ENCODE measurements at places on chromosomes 2 and 18. TPM values are rescaled to one million over a fixed set of nuclear protein-coding genes. Genes with fewer than 3 reads are reported as not detected.

The CDC42EP3 gene
- 53.1 TPM for total RNA-seq

GRCh38 chr18:69759046-69759445 lies 188.6 kb downstream of the CD226 start:
- H3K27ac ChIP-seq: no peak overlapping the region
- DNase-seq: no peak
- H3K36me3 ChIP-seq: peaks cover 8% of the 10 kb centered on the region
- peaks cover 1% of the 10 kb centered on the region for H3K27me3 ChIP-seq

GRCh38 chr18:48859311-48860268 lies 91.2 kb downstream of the SMAD7 start:
- DNase-seq: no peak
- no peak overlapping the region for H3K27ac ChIP-seq
- H3K4me1 ChIP-seq: peaks cover 19% of the 10 kb centered on the region
- H3K27me3 ChIP-seq: peaks cover 6% of the 10 kb centered on the region

DNA sequence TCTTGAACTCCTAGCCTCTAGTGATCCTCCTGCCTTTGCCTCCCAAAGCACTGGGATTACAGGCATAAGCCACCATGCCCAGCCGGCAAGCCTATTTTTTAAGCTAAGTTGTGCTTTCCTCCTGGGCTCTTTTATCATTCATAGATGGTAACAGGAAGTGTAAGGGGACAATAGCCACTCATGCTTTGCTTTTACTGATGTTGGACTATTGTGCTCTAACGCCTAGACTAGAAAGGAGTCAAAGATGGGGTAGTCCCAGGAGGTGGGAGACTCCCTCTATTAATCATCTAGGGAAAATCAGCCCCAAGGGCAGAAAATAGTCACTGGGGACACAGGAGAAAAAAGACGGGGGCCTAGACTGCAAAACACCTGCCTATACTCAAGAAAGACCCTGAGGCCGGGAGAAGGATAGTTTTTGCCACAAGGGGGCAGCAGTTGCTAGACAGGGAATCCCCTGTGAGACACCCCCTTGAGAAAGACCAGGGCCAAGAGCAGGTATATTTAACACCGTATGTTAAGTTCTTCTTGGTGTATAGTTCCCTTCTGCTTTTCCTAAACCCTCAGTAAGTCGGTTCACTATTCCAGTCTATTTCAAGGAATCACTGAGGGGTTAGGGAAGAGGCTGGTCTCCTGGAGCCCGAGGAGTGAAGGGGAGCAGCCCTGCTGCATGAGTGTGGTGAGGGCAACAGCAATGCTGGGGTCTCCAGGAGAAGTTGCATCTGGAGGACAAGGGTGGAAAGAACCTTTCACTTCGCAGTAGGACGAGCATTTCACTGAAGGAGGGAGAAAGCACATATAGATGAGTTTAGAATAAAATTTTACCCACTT lies 2.1 kb upstream of the CXCR1 start:
- H3K27me3 ChIP-seq: peaks cover 5% of the 10 kb centered on the region
- H3K36me3 ChIP-seq: no peaks in the 10 kb centered on the region
- DNase-seq: peak; percentile 72

DNA sequence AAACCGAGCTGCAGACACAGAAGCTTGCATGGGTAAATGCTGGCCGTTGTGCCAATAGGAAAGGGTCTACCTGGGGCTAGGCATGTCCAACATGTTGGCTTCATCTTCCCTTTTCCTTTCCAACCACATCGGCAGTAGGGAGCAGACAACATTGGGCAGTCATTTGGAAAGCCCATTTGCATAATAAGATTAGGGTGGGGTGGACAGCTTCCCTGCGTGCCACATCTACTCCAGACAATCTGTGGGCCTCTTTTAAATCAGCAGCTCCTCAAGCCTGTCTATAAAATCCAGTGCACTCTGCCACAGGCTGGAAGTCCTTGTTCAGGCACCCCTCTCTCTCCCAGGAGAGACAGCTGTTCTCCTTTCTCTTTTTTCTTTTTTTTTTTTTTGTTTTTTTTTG lies 203.6 kb upstream of the KYNU start:
- no peaks in the 10 kb centered on the region for H3K27me3 ChIP-seq
- H3K27ac ChIP-seq: no peak overlapping the region
- H3K4me1 ChIP-seq: no peaks in the 10 kb centered on the region
- no peak overlapping the region for H3K4me3 ChIP-seq
- no peak for DNase-seq

The XDH gene
- 1.0 TPM for total RNA-seq

GRCh38 chr2:157309878-157310277 lies 15.7 kb downstream of the ERMN start:
- DNase-seq: no peak
- H3K27ac ChIP-seq: no peak overlapping the region
- H3K27me3 ChIP-seq: no peaks in the 10 kb centered on the region
- peaks cover 2% of the 10 kb centered on the region for H3K4me1 ChIP-seq
- no peaks in the 10 kb centered on the region for H3K36me3 ChIP-seq
- H3K4me3 ChIP-seq: no peak overlapping the region

DNA sequence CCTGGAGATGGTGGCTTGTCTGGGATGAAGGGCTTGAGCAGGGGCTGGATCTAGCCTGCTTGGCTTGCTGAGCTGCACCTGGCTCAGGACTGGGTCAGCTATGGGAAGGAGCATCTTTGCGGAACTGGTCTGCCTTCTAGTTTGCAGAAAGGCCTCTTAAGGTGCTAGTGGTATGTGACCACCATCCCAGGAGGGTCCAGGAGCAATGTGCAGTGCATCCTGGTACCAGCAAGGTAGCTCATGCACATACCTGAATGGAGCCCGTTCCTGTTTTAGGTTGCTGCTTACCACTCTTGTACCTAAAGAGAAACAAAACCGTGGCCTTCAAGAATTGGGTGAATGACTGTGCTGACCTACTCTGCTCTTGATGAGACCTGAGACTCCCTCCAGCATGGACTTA lies 118.6 kb upstream of the PELI1 start:
- no peak for DNase-seq

All from endothelial cell (in vitro differentiated cells).